ENCODE measurements at places on chromosomes 13 and 19. TPM values are rescaled to one million over a fixed set of nuclear protein-coding genes. Genes with fewer than 3 reads are reported as not detected.
A peak's percentile ranks its signal among the peaks of the same experiment; 100 is the strongest.

- no peaks in the 10 kb centered on the region for H3K36me3 ChIP-seq
- H3K27ac ChIP-seq = no peak overlapping the region
- DNase-seq = no peak
- H3K4me1 ChIP-seq = peaks cover 5% of the 10 kb centered on the region
- no peak overlapping the region for H3K4me3 ChIP-seq
- H3K27me3 ChIP-seq = no peaks in the 10 kb centered on the region
These were observed 16.9 kb downstream of the KCTD15 start for GRCh38 chr19:33813391-33814101.

GRCh38 chr13:47539317-47539716 is 461.8 kb downstream of the SUCLA2 start:
- no peak overlapping the region for H3K27ac ChIP-seq
- H3K4me1 ChIP-seq = no peaks in the 10 kb centered on the region
- no peaks in the 10 kb centered on the region for H3K36me3 ChIP-seq
- H3K27me3 ChIP-seq = no peaks in the 10 kb centered on the region

Gene ARL11
- total RNA-seq = 1.2 TPM

- no peaks in the 10 kb centered on the region for H3K27me3 ChIP-seq
- peak overlapping the region; percentile 80 for H3K27ac ChIP-seq
- peaks cover 5% of the 10 kb centered on the region for H3K4me1 ChIP-seq
- DNase-seq = no peak
- H3K36me3 ChIP-seq = no peaks in the 10 kb centered on the region
- peak overlapping the region; percentile 29 for H3K4me3 ChIP-seq
These were observed 40.8 kb downstream of the RCBTB2 start for GRCh38 chr13:48492096-48492440.

Gene LTBP4
- 164 TPM for total RNA-seq

DNA sequence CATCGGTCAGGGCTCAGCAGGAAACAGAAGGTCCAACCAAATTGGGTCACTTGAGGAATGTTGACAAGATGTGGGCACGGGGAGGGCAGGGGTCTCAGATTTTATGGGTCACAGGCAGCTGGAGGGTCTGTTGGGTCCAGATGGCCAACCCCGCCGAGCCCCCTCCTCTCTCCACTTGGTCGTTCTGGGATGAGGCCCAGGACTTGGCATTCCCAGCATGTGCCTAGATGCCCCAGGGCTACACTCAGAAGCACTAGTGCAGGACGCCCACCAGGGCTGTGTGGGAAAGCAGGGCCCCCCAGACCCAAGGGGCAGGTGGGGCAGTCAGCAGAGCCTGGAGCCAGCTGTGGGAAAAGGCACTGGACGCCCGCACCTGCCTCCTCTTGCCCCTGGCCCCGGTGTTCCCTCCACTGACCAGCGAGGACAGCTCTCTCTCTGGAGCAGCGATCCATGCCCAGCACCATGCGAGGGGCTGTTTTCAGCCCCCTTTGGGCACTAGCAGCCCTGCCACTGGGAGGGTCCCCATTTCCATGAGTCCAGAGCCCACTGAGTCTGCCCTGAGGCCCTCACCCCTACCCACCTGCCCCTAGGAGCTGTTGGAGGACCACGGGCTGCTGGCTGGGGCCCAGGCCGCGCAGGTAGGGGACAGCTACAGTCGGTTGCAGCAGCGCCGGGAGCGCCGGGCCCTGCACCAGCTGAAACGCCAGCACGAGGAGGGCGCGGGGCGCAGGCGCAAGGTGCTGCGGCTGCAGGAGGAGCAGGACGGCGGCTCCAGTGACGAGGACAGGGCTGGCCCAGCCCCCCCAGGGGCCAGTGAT is 26.0 kb downstream of the DHX34 start:
- no peak overlapping the region for H3K4me3 ChIP-seq
- H3K36me3 ChIP-seq = no peaks in the 10 kb centered on the region
- no peak overlapping the region for H3K27ac ChIP-seq
- H3K27me3 ChIP-seq = no peaks in the 10 kb centered on the region
- H3K4me1 ChIP-seq = no peaks in the 10 kb centered on the region

Gene CEACAM1
- total RNA-seq = 146 TPM

Gene ZNF491
- total RNA-seq = 1.2 TPM

DNA sequence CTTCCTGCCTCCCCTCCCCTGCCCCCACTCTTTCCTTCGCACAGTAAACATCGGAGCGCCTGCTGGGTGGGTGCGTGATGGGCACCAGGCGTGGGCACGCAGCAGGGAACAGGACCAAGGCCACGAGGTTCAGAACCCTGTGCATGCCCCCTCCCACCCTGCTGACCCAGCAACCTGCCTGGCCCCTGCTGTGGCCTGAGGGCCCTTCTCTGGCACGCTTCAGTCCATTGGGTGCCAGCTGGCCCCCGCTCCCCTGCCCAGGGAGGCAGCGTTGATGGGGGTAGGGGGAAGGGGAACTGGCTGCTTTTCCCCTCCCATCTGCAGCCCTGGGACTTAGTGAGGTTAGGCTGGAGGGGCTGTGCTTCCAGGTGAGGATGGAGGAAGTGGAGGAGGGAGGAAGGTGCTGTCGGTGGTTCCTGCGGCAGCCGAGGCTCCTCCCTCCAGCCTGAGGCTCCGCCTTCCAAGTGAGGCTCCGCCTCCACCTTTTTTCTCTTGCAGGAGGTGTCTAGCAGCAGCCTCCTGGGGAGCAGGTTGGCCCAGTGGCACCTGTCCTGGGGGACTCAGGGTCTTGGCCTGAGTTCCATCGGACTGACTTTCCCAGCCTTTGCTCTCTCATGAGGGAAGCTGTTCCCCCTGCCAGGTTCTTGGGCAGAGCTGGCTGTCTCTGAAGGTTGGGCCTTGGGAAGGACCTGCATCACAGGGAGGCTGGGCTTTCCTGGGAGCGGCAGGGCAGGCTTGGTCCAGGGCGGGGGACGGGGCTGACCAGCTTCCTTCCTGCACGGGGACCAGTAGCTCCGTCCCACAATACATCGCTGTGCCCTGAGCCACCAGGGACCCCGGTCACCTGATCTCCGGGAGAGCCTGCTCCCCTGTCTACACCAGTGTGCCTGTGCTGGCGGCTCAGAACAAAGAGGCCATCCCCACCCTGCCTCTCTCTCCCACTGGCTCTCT is 7.3 kb downstream of the PIAS4 start:
- no peaks in the 10 kb centered on the region for H3K36me3 ChIP-seq
- H3K27ac ChIP-seq = no peak overlapping the region
- no peaks in the 10 kb centered on the region for H3K4me1 ChIP-seq
- H3K4me3 ChIP-seq = no peak overlapping the region
- no peaks in the 10 kb centered on the region for H3K27me3 ChIP-seq
- peak; percentile 54 for DNase-seq

DNA sequence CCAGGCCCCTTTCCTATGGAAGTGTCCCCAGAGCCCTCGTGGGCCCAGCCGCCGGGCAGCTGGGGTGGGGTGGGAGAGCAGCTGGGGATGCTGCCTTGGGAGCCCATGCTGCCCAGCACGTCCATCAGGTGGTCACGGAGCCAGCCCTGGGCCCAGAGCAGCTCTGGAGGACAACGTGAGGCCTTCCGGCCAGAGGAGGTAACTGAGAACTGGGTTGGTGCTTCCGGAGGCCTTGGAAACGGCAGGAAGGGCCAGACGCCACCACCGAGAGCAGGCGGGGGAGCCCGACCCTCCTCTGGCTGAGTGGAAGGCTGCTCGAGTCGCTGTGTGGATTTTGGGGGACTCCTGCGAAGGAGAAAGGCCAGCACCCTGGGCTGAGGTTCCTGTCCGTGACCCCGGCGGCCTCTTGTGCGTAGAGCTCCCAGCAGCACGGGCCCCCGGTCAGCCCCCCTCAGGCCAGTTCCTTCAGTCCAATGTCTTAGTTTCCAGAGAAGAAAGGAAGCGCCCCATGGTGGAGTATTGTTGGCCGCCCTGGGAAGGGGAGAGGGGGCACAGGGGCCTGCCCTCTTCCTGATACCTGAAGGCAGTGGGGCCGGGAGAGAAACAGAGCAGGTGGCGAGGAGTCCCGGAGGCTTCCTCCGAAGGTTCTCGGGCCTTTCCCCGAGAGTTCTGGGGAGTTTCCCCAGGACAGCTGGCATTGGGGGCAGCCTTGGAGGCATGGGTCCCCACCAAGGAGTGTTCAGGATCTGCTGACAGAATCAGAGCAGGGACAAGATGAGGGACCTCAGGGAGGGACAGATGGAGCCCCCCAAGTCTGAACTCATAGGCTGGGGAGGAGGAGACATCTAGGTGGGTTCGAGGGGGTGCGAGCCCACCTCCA is 68.8 kb downstream of the MLLT1 start:
- H3K4me1 ChIP-seq = no peaks in the 10 kb centered on the region
- no peaks in the 10 kb centered on the region for H3K36me3 ChIP-seq
- H3K27ac ChIP-seq = no peak overlapping the region
- no peak overlapping the region for H3K4me3 ChIP-seq
- no peaks in the 10 kb centered on the region for H3K27me3 ChIP-seq

Gene GJB6
- total RNA-seq = not detected

- no peak overlapping the region for H3K4me3 ChIP-seq
- peak; percentile 44 for DNase-seq
- no peak overlapping the region for H3K27ac ChIP-seq
- H3K4me1 ChIP-seq = no peaks in the 10 kb centered on the region
- no peaks in the 10 kb centered on the region for H3K36me3 ChIP-seq
- no peaks in the 10 kb centered on the region for H3K27me3 ChIP-seq
These were observed 24.7 kb downstream of the CILP2 start for GRCh38 chr19:19562665-19563347.

Gene CNN1
- 25.7 TPM for total RNA-seq

DNA sequence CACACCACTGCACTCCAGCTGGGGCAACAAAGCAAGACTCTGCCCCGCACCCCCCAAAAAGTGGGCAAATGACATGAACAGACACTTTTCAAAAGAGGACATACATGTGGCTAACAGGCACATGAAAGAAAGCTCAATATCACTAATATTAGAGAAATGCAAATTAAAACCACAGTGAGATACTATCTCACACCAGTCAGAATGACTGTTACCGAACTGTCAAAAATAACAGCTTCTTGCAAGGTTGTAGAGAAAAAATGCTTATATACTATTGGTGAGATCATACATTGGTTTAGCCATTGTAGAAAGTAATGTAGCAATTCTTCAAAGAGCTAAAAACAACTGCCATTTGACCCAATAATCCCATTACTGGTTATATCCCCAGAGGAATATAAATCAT is 99.5 kb upstream of the SPATA13 start:
- no peaks in the 10 kb centered on the region for H3K36me3 ChIP-seq
- no peaks in the 10 kb centered on the region for H3K27me3 ChIP-seq
- no peaks in the 10 kb centered on the region for H3K4me1 ChIP-seq
- H3K27ac ChIP-seq = no peak overlapping the region

Gene UBL5
- total RNA-seq = 199 TPM

- H3K36me3 ChIP-seq = no peaks in the 10 kb centered on the region
- H3K27me3 ChIP-seq = no peaks in the 10 kb centered on the region
- DNase-seq = no peak
- no peak overlapping the region for H3K4me3 ChIP-seq
These were observed 9.9 kb downstream of the LTBP4 start for GRCh38 chr19:40611096-40611495.

GRCh38 chr19:10516671-10517286 is 468 bp downstream of the S1PR5 start:
- no peaks in the 10 kb centered on the region for H3K4me1 ChIP-seq
- peaks cover 40% of the 10 kb centered on the region for H3K27me3 ChIP-seq
- DNase-seq = no peak
- H3K36me3 ChIP-seq = no peaks in the 10 kb centered on the region
- peak overlapping the region; percentile 42 for H3K27ac ChIP-seq

Gene ZNF358
- total RNA-seq = 80.6 TPM

DNA sequence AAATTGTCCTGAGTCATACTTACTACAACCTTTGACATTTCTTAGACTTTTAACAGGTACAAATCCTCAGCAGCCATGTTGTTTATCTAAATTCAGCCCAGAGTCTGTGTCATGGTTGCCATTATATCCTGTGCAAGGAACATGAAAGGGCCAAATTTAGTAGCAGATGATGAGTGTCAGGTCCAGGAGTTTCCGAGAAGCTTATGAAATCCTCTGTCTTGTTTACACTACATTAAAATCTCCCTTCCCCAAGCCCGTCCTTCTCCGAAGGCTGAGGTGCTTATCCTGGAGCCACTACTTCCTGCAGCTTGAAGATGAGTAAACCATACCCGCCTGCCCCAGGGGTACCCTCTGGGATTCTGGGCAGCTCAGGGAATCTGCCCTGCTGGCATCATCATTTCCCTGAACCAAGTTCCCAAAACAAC is 102.6 kb upstream of the SERP2 start:
- H3K4me3 ChIP-seq = no peak overlapping the region
- DNase-seq = no peak
- peaks cover 9% of the 10 kb centered on the region for H3K4me1 ChIP-seq
